Activated CD4-positive, alpha-beta memory T cell treated with anti-CD3 and anti-CD28 coated beads, Interleukin-2, amount 10 ng/mL, durations not matched to agents 7 days and 5 days (primary cell): ENCODE measurements at places on chromosomes 6 and 20. TPM values are rescaled to one million over a fixed set of nuclear protein-coding genes. Genes with fewer than 3 reads are reported as not detected.

DNA sequence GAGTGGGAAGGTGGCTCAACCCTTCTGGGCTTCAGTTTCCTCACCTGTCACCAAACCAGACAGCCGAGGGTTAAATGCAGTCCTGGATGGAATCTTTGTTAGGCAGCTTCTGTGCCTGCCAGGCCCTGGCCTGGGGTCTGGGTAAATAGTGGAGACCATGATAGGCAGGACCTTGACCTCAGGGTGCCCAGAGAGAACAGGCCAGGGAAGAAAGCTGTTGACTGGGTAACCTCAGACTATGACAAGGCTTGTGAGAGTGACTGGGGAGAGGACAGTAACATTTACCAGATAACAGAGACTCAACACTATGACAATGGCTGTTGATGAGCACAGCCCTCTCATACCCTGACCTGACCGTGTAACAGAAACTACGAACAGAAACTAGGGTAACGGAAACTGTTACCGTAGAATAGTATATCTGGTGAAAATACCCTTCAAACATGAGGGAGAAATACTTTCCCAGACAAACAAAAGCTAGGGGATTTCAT, 218.3 kb downstream of the PREX1 start:
- peaks cover 19% of the 10 kb centered on the region for H3K4me1 ChIP-seq
- no peaks in the 10 kb centered on the region for H3K36me3 ChIP-seq
- H3K27me3 ChIP-seq, result peaks cover 5% of the 10 kb centered on the region
- H3K4me3 ChIP-seq, result no peak overlapping the region

DNA sequence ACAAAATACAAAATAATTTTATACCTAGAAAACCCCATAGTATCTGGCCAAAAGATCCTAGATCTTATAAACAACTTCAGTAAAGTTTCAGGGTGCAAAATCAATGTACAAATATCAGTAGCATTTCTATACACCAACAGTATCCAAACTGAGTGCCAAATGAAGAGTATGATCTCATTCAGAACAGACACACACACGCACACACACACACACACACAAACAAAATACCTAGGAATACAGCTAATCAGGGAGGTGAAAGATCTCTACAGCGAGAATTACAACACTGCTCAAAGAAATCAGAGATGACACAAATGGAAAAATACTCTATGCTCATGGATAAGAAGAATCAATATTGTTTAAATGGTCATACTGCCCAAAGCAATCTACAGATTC, 49.2 kb downstream of the TOMM6 start:
- no peak for DNase-seq
- H3K27ac ChIP-seq, result no peak overlapping the region
- H3K4me3 ChIP-seq, result no peak overlapping the region
- no peaks in the 10 kb centered on the region for H3K27me3 ChIP-seq
- H3K4me1 ChIP-seq, result no peaks in the 10 kb centered on the region

The MCHR2 gene
- total RNA-seq, result not detected

DNA sequence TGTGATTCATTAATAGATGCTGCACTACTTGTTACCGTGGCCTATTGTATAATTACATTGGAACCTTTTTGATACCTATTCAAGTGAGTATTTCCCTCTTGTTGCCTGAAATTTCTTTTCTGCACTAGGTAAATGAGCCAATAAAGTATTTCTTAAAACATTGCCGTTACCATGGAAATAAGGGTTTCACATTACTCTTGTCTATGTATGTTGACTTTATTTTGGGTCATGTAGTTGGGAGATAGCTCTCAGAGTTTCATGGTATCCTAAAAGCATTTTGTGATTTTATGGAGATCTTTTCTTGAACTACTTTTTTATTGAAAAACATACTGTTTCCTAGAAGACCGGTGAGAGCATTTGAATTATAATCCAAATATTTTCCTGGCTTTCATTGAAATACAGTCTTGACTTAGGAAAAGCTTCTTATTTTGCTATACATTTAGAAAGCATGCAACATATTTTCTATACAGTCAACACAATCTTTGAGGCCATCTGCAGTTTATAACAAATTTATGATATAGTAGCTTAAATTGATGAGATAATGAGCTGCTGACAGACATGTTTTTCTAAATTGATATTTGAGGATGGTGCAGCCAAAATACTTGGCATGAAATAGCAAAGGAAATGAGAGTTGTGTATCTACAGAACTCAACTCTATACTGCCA, 650.4 kb downstream of the RFPL4B start:
- no peak for DNase-seq
- H3K36me3 ChIP-seq, result no peaks in the 10 kb centered on the region
- H3K4me3 ChIP-seq, result no peak overlapping the region
- no peak overlapping the region for H3K27ac ChIP-seq
- no peaks in the 10 kb centered on the region for H3K4me1 ChIP-seq

GRCh38 chr6:3147914-3148757, 9.2 kb downstream of the TUBB2A start:
- H3K4me1 ChIP-seq, result peaks cover 5% of the 10 kb centered on the region
- DNase-seq, result no peak
- no peak overlapping the region for H3K27ac ChIP-seq
- no peak overlapping the region for H3K4me3 ChIP-seq
- no peaks in the 10 kb centered on the region for H3K27me3 ChIP-seq

DNA sequence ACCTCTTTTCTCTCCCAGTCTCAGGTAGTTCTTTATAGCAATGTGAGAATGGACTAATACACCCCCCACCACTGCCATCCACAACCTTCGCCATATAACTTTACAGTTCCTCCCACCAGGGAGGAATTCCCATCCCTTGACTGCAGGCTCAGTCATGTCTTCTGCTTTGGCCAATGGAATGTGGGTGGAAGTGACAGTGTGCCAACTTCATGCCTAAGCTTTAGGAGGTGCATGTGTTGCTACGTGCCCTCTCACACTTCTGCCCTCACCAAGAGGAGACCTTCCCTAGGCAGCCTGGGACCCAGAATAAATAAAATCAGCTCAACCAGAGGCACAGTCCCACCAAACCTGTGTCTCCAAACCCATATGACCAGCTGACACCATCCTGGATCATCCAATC, 33.0 kb upstream of the LRRN4 start:
- H3K27ac ChIP-seq, result no peak overlapping the region
- H3K36me3 ChIP-seq, result no peaks in the 10 kb centered on the region
- no peak for DNase-seq
- H3K4me3 ChIP-seq, result no peak overlapping the region

- H3K36me3 ChIP-seq, result peaks cover 21% of the 10 kb centered on the region
- peaks cover 4% of the 10 kb centered on the region for H3K4me1 ChIP-seq
- no peak for DNase-seq
- no peak overlapping the region for H3K4me3 ChIP-seq
- no peaks in the 10 kb centered on the region for H3K27me3 ChIP-seq
Measured at GRCh38 chr6:97215157-97215769, 67.8 kb downstream of the MMS22L start.

DNA sequence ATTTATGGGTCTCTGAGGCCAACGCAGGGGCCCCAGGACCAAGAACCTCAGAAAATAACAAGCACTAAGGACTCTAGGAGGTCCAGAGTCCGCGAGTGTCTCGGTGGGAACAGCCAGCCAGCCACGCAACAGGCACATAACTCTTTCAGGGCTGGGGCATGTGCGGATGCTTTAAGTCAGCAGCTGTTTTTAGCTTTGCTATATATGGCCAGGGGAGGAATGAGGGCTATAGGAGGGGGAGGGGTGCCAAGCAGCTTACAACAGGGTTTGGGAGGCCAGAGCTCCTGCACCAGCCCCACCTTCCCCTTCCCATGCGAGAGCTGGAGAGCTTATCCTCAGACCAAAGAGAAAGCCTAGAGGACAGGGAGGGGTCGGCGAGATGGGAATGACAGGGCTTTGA, 6.2 kb downstream of the JPH2 start:
- peaks cover 34% of the 10 kb centered on the region for H3K27me3 ChIP-seq
- H3K36me3 ChIP-seq, result no peaks in the 10 kb centered on the region
- H3K4me1 ChIP-seq, result no peaks in the 10 kb centered on the region

- H3K4me1 ChIP-seq, result peaks cover 68% of the 10 kb centered on the region
- DNase-seq, result no peak
- no peaks in the 10 kb centered on the region for H3K27me3 ChIP-seq
- no peak overlapping the region for H3K4me3 ChIP-seq
- H3K27ac ChIP-seq, result peak overlapping the region; percentile 88
- H3K36me3 ChIP-seq, result peaks cover 6% of the 10 kb centered on the region
Measured at GRCh38 chr20:57434390-57434700, 43.1 kb downstream of the RBM38 start.

The PPT2 gene
- total RNA-seq, result 9.4 TPM

DNA sequence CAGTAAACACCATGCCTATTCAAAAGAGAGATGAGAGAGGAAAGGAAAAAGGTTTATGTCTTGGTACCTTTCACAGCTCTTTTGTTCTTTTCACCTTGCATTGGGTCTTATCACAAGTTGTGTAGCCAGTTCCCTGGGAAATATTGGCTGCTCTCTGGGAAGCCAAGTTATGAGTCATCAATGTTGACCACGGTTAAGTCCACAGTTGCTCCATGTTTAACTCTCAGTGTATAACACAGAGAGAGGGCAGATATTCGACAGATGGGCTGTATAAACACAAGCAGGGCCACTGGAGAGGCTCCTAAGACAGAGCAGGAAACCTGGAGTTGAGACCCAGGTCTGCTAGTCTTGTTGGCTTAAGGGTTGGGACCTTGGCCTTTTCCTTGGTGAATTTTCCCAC, 718.6 kb downstream of the QKI start:
- H3K27ac ChIP-seq, result no peak overlapping the region
- no peak overlapping the region for H3K4me3 ChIP-seq
- no peak for DNase-seq

DNA sequence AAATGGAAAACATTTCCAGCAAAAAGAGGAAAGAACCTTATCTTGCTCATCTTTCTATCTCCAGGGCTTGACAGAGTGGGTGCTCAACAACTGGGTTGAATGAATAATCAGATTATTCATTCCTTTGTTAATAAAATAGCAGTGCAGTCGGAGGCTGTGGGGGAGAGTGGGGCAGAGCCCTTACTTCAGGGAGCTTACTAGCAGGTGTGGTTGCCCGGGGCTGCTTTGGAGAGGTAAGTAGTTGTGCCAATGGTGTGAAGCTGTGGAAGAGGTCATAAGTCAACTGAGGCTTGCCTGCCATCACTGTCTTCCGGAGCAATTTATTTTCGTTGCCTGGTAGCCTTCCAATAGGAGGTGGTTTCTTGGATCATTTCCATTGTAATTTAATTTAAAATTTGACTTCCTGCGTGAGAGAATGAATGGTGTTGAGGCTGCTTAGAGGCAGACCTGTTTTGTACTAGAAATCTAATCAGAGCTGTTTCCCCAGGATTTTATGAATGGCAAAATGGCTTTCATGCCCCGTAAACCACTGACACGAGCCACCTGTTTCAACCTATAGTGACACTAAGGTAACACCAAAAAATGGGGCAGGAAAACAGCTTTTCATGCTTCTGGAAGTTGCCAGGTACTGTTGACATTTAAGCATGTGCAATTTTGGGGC, 51.4 kb downstream of the ZDHHC14 start:
- no peak overlapping the region for H3K27ac ChIP-seq
- H3K27me3 ChIP-seq, result no peaks in the 10 kb centered on the region
- DNase-seq, result no peak
- no peak overlapping the region for H3K4me3 ChIP-seq

The ULBP1 gene
- 2.3 TPM for total RNA-seq

GRCh38 chr6:149266659-149267058, 50.9 kb upstream of the TAB2 start:
- no peak overlapping the region for H3K27ac ChIP-seq
- peaks cover 28% of the 10 kb centered on the region for H3K4me1 ChIP-seq
- peaks cover under 1% of the 10 kb centered on the region for H3K36me3 ChIP-seq
- DNase-seq, result no peak
- peaks cover 2% of the 10 kb centered on the region for H3K27me3 ChIP-seq
- no peak overlapping the region for H3K4me3 ChIP-seq

The TMC2 gene
- not detected for total RNA-seq

GRCh38 chr6:3227363-3228045, at the start of gene TUBB2B:
TUBB2B (minus strand) TSS chr6:3227653; CDS start chr6:3227543, 110 bp downstream.
- peak within 1 kb of the TSS; percentile 50 for H3K4me3 ChIP-seq
- no peak within 1 kb of the TSS for H3K27ac ChIP-seq
- no peaks in the 10 kb centered on the region for H3K36me3 ChIP-seq
- peaks cover 45% of the 10 kb centered on the region for H3K4me1 ChIP-seq
- H3K27me3 ChIP-seq, result peaks cover 76% of the 10 kb centered on the region
- no peak for DNase-seq

DNA sequence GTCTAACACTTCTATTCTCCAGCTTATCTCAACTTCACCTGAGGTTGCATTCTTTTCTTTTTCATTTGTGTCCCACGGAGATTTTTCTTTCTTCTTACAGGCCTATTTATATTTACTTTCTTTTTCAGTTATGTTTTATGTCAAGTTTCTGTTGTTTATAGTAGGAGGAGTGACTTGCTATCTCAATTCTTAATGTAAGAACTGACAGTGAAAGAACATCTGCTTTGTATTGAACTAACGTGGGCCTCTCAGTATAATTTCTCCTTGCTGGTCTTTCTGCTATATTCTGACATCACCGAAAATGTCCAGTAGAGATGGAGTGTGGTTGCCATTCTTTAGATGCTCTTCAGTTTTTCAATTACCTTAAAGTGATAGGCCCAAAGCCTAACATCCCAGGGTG, 521.7 kb downstream of the EPM2A start:
- peaks cover 4% of the 10 kb centered on the region for H3K27me3 ChIP-seq
- no peak overlapping the region for H3K27ac ChIP-seq
- no peak overlapping the region for H3K4me3 ChIP-seq
- no peaks in the 10 kb centered on the region for H3K36me3 ChIP-seq
- DNase-seq, result no peak
- H3K4me1 ChIP-seq, result peaks cover 13% of the 10 kb centered on the region

The GCNT2 gene
- total RNA-seq, result 3.1 TPM

The AVP gene
- total RNA-seq, result not detected

The CST5 gene
- total RNA-seq, result not detected

- H3K4me1 ChIP-seq, result no peaks in the 10 kb centered on the region
- H3K36me3 ChIP-seq, result no peaks in the 10 kb centered on the region
- no peak overlapping the region for H3K4me3 ChIP-seq
Measured at GRCh38 chr6:125598422-125598821, 151.0 kb upstream of the HEY2 start.

DNA sequence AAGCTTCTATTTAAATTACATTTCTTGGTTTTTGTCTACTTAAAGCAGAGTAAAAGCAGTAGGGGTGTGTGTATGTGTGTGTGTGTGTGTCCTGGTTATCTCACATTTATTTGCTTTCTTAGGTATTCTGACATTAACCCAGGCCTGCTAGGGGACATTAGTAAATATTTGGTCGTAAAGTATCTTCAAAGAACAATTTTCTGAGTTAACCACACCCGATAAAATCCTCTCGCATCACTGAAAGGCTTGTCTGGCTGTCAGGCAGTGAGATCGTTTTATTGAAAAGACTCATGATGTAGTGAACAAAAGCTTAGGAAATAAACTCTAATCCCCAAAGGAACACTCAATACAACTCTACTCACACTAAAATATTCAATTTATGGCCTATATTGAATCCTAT, 77.9 kb downstream of the ZNF217 start:
- no peaks in the 10 kb centered on the region for H3K36me3 ChIP-seq
- no peak for DNase-seq
- H3K4me3 ChIP-seq, result no peak overlapping the region
- no peak overlapping the region for H3K27ac ChIP-seq

- H3K27me3 ChIP-seq, result no peaks in the 10 kb centered on the region
- DNase-seq, result no peak
- no peak overlapping the region for H3K27ac ChIP-seq
- H3K4me1 ChIP-seq, result peaks cover 45% of the 10 kb centered on the region
- H3K4me3 ChIP-seq, result no peak overlapping the region
Measured at GRCh38 chr6:10696655-10697054, 1.9 kb downstream of the PAK1IP1 start.
